NCI-H774 (cell line): ENCODE measurements at places on chromosomes 13 and 19.

DNA sequence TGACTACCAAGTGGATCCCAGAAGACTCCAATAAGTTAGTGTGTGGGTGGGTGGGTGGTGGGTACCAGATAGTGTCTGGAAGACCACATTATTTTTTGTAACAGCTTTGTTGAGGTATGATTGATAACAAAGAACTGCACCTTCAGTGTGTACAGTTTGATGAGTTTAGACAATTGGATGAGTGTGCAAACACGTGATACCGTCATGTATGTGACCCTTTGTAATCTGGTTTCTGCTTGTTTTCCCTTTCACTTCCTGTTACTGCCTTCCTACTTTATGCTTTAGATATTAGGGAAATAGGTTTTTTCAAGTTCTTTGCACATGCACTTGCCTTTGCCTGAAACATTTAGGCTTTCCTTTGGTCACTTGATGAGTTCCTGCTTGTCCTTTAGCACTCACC lies 8.5 kb downstream of the RPL21 start:
- DNase-seq: no peak

GRCh38 chr19:13064092-13064489 lies 38.6 kb downstream of the LYL1 start:
- no peak for DNase-seq

- no peak for DNase-seq
Measured at GRCh38 chr19:45056831-45057230, 18.0 kb downstream of the CLASRP start.

GRCh38 chr13:67221630-67222226 lies 8.4 kb downstream of the PCDH9 start:
- no peak for DNase-seq

DNA sequence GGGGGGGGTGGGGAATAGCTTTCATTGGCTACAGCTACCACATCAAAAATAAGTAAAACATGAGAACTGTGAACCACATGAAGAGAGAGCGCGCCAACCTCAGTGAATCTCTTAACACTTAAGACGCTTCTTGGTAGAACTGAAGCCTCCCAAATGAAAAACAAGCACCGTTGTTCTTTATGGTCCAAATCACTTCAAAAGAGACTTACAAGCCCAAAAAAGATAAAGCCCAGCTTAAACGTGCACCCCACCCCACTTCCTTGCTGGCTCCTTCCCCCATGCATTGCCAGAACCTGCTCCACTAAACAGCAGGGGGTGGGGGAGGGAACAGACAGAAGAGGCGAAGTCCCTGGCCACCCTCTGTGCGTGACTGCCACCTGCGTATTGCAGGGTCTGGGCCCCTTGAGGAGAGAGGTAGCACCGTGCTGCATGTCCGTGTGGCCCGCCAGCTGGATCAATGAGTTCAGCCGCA lies 479.1 kb downstream of the FOXO1 start:
- no peak for DNase-seq

DNA sequence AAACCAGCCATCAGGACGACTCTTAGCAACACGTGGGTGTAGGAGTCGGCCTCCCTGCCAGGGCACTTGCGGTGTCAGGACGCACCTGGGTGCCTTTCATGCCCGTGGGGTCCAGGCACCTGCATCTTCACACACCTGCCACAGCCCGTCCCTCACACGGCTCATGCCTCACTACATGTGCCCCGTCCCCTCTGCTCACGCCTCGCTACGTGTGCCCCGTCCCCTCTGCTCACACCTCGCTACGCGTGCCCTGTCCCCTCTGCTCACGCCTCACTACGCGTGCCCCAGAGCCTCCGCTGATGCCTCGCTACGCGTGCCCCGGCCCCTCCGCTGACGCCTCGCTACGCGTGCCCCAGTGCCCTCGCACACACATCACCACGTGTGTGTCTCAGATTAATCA lies 58.0 kb upstream of the F7 start:
- DNase-seq: no peak
